ENCODE measurements at places on chromosomes 4 and X.

- no peak for DNase-seq
Measured at GRCh38 chrX:10106806-10107205, 50.0 kb upstream of the CLCN4 start.

GRCh38 chr4:185412412-185412811 is 13.4 kb downstream of the UFSP2 start:
- DNase-seq = no peak

DNA sequence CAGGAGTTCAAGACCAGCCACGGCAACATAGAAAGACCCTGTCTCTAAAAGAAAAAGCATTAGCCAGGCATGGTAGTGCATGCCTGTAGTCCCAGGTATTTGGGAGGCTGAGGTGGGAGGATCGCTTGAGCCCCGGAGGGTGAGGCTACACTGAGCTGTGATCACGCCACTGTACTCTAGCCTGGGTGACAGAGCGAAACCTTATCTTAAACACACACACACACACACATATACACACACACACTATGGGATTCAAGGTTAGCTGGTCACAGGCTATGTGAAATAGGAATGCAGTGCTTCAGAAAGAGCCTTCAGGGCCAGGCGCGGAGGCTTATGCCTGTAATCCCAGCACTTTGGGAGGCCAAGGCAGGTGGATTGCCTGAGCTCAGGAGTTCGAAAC is 23.5 kb downstream of the NLGN3 start:
- no peak for DNase-seq

GRCh38 chr4:16192631-16193518 is 33.4 kb downstream of the TAPT1 start:
- no peak for DNase-seq

GRCh38 chrX:119943185-119943988 is at the start of gene NKAP:
NKAP (minus strand) TSS chrX:119943751; CDS start chrX:119943605, 146 bp downstream.
- DNase-seq = peak; percentile 55
